Stimulated activated CD4-positive, alpha-beta T cell treated with anti-CD3 and anti-CD28 coated beads, Interleukin-12 subunit alpha, Interleukin-12 subunit beta, amount 100 ng/mL, for 4 hours (primary cell): ENCODE measurements at places on chromosomes 16 and 17.

- DNase-seq = no peak
Observed at GRCh38 chr17:11459861-11460331, 138.4 kb upstream of the DNAH9 start.

DNA sequence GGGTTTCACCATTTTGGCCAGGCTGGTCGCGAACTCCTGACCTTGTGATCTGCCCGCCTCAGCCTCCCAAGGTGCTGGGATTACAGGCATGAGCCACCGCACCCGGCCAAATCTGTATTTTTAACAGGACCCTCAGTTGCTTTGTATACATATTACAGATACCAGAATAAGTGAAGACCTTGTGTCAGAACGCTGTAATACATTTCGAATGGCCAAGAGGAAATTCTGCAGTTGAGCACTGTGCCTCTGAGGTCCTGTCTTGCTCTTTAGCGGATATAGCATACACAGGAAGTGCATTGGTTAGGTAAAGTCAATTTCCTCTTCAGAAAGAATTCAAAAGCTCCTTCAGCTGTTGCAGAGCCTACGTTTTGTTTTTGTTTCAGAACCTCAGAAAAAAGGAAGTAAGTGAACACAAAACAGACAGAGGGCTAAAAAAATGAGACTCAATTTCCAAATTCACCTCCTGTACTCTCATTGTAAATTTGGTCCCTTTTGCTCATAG is 15.7 kb downstream of the CRLF3 start:
- DNase-seq = no peak

DNA sequence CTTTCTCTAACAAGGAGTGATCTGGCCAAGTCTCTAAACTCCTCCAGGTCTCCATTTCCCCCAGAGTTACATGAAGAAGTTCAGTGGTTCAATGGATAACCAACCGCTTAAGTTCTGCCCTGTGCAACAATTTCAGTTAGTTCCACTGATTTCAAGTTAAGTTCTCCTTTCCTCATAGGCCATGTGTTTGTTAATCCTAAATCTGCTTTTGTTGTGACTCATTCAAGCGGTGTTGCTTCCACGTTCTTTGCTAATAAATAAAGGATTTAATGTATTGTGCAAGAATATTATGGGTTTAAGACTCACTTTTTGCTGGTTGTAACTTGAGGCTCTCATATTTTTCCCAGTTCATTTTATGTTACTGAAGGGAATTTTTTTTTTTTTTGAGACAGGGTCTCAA is 36.3 kb downstream of the GNA13 start:
- DNase-seq = no peak

DNA sequence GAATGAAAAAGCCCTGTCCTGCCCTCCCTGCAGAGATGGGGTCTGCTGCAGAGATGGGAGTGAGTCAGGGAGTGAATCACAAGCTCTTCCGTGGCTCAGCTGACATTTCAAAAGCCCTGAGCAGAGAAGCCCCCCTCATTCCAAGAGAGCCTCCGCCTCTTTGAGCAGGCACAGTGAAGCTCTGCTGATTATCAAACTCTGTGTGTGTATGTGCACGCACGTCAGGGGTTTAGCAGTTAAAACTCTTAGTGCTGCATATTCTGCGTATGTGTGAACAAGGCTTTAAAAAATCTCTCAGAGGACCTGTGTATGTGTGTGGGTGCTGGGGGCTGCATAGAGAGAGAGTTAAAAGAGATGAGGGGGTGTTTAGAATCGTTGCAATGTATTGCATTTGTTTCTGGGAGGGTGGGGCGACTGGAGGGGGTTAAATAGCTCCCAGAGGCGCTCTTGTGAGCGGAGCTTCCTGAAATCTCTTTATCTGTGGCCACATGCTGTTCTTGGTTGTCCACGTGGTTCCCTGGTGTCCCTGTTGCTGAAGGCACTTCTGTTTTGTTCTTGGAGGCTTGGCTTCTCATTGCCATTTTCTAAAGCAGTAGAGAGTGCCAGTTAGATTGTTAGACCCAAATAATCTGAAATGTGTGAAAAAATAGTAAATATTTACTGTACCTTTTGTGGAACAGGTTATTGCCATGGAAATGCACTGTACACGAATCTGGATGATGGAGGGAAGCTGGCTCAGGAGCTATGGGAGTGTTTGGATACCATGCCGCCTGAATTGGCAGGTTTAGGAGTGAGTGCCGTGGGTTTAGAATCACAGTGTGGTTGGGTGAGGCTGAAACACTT is 116.6 kb downstream of the PRKCB start:
- DNase-seq = no peak
